ENCODE measurements at places on chromosomes 11 and 22.

DNA sequence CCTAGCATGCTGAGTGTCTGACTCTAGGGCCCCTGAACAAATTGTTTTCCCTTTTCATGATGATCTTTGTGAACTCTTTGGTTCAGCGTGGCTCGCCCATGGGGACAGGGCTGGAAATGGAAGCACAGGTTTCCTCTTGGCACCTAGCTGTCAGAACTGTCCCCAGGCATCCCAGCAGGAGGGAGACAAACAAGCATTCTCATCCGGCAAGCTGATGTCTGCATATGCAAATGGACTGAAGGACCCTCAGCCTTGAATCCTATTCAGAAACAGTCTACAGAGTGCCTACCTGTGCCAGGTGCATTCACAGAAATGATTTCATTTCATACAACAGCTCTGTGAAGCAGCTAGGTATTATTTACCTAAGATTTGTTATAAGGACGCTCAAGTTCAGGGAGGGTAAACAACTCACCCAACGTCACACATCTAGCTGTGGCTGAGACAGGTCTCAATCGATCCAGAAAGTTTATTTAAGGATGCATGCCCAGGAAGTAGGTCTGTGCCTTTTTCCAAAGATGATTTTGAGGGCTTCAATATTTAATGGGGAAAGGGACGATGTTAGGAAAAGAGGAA, 176.4 kb downstream of the KIRREL3 start:
- DNase-seq = no peak

DNA sequence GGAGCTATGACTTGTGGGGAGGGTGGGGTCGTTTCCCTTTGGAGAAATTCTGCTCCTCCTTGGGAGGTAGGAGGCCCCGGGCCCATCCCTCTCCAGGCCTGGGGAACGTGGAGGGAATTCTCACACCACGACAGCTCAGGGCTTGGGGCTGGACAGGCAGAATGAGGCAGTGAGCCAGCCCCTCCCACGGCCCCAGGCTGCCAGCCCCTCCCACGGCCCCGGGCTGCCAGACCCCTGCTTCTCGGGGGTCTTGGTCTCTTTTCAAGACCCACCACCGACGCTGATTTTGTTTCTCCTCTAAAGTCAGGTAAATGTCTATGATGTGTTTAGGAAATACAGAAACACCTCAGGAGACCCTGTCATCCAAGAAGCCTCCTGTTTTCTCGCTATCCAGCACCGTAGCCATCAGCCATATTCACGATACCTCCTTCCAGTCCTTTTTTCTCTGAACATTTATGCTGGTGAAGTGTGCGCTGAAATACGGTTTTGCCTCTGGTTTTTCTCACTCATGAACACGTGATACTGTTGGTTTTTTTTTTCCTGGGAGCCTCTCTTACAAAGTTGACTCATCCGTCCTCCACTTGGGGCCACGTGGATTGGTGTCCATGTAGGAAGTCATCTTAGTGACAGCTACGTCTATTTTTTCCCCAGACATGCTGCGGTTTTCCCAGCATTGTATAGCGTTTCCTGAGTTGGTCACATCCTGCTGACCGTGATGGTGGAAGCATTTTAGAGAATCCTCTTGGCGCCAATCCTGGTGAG, 1219.6 kb downstream of the BRD1 start:
- DNase-seq = no peak

DNA sequence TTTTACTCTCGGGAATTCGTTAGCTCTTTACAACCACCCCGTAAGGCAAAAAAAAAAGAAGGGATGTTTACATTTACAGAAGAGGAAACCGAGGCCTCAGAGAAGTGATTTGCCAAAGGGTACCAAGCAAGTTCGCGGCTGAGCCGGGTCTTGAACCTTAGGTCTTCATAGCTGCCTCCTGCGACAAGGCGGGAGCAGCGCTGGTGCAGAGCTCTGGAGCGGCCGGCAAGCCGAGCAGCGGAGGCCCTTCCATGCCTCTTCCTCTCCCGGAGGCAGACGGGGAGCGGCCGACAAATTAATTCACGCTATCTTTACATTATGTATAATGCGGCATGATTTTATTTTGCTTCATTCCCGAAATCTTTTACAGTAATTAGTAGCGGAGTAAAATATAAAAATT, 536.3 kb downstream of the INSC start:
- DNase-seq = no peak

DNA sequence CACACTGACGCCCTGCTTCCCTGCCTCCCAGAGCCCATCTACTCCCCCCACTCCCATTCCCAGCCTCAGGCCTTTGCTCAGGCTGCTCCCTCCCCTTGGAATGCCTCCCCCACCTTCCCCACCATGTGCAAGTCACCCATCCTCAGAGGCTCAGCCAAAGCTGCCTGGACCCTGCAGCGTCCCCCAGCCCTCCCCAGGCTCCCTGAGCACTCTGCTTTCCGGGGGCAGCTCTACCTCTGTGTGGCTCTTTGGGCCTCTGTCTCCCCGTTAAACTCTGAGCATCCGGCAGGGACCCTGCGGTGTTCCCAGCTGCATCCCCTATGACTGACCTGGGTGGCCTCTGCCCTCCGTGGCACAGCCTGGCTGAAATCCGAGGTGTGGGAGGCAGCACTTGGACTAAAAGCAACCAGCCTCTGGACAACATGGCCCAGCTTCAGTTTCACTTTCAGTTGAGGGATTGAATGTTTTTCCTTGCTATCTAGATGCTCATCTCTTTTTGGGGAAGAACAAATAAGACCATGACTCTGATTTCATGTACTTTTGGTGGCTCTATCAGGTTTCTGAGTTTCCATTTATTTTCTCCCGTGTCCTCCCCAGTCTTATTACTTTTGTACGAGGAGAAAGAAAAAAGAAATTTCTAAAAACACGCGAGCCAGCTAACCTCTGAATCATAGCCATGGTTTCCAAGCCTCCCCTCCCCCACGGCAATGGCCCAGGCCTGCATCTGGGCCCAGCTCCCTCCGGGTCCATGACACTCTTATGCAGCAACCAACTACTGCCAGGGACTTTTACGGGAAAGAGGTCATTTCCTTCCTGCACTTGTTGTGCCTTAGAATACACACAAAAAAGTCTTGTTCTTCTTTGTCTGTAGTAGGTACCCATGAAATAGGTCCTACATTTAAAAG, 3.8 kb downstream of the APOL3 start:
- DNase-seq = no peak

- DNase-seq = no peak
Observed at GRCh38 chr11:127875131-127875530, 712.2 kb downstream of the ETS1 start.

DNA sequence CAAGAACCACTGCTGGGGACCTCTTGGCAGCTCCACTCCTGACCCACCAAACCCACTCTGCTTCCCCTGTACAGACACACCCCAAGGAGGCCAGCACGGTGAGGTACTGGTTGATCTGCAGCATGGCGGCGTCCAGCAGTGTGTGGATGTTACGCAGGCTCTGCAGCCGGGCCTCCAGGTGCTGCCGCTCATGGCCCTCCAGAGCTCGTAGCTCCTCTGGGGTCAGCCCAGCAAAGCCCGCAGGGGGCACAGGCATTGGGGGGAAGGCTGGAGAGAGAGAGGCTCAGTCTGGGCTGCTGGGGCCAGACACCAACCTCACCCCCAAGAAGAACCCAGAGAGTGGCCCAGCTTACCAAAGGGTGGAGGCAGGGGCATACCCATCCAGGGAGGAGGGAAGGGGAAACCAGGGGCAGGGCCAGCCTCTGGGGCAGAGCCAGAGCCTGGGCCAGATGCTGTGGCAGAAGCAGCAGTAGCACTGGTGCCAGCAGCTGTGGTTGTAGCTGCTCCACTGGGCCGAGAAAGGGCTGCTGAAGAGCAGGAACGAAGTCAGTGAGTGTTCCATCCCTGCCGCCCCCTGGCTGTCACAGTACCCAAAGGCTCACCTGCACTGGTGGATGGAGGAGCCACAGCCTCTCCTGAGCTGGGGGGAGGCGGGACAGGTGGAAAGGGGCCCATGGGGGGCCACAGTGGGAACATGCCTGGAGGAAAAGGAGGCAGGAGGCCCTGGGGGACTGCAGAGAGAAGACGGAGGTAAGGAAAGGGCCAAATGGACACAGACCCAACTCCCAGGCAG, 4.5 kb downstream of the SYVN1 start:
- DNase-seq = no peak

DNA sequence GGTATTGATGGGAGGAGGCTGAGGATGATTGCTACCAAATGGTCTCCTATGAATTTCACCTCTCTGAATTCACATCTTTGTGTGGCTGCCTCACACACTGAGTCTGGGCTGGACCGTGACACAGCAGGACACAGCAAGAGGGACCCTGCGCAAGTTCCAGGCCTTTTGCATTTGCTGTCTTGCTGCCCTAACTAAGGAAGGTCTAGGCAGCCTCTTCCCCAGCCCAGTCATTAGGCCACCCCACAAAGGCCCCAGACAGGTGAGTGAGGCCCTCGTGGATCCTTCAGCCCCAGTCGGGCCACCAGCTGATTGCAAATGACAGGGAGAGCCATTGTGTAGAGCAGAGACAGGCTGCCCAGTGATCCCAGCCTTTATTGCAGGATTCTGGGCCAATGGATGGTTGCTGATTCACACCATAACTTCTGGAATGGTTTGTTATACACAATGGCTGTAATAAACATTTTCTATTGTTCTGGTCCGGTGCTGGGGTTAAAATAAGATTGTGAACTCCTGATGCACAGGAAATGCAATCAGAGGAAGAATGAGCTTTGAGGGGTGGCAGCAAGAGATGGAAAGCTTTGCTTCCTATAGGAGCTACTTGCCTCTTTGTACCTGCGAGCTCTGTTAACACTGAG, 28.5 kb upstream of the CSNK2A3 start:
- DNase-seq = no peak

- DNase-seq = no peak
Observed at GRCh38 chr22:38455076-38455529, at the start of gene KCNJ4. Gene KCNJ4, minus strand, starts transcription at chr22:38455199. Its CDS starts 27,067 bp downstream, at chr22:38428132.

DNA sequence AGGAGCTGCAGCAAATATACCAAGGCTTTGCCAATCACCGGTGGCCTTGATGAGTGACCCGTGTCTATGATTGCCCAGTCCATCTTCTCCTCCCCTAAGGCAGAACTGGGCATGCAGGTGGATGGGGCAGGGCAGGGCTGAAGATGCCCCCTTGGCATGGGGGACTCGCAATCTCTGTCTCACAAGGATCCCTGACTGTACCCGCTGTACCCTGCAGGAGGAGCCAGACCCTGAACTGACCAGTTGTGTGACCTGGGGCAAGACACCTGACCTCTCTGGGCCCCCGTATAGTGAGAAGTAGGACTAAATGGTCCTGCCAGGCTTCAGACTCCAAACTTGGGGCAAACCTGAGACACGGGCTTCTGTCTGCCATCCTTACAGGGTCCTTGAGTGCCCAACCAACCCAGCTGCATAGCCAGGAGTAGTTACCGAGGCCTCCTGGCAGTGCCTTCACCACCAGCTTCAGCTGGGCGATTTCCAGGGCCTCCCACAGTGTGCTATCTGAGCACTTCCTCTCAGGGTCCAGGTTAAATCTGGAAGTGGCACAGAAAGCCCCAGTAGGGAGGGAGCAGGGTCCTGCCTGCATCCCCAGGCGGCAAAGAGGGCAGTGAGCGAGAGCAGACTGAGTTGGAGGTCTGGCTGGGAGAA, 6.4 kb upstream of the KCNJ11 start:
- no peak for DNase-seq

DNA sequence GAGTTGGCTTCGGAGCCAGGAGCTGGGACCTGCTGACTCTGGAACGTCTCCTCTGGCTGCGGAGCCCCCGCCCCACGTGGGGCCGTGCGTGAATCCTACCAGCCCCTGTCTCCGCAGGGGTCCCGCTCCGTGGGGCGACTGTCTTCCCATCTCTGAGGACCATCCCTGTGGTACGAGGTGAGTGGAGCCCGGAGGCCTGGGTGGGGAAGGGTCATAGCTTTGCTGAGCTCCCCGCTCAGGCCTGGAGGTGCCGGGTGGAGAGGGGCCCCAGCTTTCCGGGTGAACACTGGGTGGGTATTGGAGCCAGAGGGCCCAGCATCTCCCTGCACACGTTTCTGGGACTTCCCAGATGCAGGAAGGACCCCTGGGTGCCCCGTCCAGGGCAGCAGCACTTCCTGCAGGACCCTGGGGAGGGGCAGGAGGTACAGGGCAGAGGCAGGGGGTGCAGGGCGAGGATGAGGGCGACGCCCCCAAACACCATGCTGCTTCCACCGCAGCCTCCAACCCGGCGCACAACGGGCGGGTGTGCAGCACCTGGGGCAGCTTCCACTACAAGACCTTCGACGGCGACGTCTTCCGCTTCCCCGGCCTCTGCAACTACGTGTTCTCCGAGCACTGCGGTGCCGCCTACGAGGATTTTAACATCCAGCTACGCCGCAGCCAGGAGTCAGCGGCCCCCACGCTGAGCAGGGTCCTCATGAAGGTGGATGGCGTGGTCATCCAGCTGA, 3.8 kb downstream of the MUC5AC start:
- no peak for DNase-seq

DNA sequence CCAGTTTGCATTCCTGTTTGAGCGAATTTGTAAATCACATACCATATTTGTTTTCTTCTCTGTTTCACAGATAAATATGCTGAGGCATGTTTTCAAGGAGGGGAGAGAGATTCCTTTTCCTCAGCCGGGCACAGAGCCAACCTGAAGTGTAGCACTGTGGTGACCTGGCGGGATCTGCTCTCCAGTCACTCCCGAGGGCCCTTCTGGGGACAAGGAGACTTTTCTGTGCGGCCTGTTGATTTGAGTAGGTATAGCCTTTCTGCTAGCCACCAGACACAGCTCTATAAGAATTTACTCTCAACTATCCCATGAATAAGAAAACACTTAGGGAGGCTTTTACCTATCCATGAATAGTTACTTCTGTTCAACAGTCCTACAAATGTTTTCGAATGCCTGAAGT, 63.5 kb upstream of the FDX1 start:
- DNase-seq = no peak

- DNase-seq = no peak
Observed at GRCh38 chr11:117828611-117829368, 4.2 kb upstream of the FXYD2 start.

- no peak for DNase-seq
Observed at GRCh38 chr22:50595189-50595588, 5.4 kb upstream of the MAPK8IP2 start.

- no peak for DNase-seq
Observed at GRCh38 chr22:48204296-48204695, 1441.8 kb downstream of the TBC1D22A start.

GRCh38 chr11:103944251-103944940, 92.0 kb upstream of the DDI1 start:
- no peak for DNase-seq

DNA sequence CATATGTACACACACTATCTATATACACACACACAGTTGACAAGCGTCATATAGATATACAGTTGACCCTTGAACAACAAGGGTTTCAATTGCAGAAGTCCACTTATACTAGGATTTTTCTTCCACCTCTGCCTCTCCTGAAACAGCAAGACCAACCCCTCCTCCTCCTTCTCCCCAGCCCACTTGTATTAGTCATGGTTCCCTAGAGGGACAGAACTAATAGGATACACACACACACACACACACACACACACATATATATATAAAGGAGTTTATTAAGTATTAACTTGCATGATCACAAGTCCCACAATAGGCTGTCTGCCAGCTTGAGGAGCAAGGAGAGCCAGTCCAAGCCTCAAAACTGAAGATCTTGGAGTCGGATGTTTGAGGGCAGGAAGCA, 92.9 kb downstream of the DHCR7 start:
- DNase-seq = no peak

- DNase-seq = no peak
Observed at GRCh38 chr11:61616434-61616833, 35.6 kb upstream of the SYT7 start.
